Activated naive CD4-positive, alpha-beta T cell treated with anti-CD3 and anti-CD28 coated beads, Interleukin-2, amount 10 ng/mL, durations not matched to agents 7 days and 5 days (primary cell): ENCODE measurements at places on chromosomes 11 and 22.

- no peak for DNase-seq
Measured at GRCh38 chr22:46634011-46634699, 14.0 kb downstream of the GRAMD4 start.

DNA sequence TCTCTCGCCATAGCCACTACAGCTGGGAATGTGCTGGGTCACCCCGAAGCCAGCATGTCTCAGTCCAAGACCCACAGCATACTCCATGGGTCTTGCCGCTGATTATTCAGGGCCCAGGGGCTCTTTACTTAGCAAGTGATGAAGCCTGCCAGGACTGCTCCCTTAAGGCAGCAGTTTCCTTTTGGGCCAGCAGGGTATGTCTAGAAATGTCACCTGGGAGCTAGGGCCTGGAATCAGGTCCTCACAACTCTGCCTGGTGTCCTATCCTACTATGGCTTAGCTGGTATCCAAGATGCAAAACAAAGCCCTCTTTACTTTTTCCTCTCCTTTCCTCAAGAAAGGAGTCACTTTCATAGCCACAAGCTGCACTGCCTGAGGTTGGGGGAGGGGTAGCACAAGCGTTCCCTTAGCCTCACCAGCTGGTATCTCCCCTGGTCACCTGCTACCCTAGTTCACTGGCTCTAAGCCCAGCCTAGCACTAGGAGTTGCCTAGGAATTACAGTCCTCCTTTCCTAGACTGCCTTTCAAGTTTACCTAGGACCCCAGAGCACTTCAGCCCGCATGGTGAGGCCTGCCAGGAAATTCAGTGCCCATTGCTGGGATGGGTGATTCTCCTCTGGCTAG lies 22.6 kb upstream of the NCR3LG1 start:
- DNase-seq, result no peak

GRCh38 chr22:17770180-17771077 lies 3.8 kb downstream of the BID start:
- no peak for DNase-seq

GRCh38 chr11:7524462-7525235 lies 10.8 kb downstream of the PPFIBP2 start:
- no peak for DNase-seq

DNA sequence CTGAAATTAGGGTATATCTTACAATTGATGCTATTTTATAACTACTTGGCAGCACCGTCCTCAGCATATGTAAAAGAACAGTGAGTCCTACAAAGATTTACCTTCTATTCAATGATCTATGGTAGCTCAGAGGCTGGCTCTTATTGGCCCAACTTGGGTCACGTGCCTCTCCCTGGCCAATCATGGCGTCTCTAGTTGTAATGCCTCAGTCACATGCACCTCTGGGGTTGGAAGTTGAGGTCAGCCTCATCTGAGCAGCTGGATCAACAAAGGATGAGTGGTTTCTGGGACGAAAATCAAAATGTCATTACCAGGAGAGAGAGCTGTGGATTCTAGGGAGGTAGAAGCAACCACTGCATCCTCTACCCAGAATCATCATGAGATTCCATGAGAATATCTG lies 22.9 kb upstream of the ASPHD2 start:
- no peak for DNase-seq

DNA sequence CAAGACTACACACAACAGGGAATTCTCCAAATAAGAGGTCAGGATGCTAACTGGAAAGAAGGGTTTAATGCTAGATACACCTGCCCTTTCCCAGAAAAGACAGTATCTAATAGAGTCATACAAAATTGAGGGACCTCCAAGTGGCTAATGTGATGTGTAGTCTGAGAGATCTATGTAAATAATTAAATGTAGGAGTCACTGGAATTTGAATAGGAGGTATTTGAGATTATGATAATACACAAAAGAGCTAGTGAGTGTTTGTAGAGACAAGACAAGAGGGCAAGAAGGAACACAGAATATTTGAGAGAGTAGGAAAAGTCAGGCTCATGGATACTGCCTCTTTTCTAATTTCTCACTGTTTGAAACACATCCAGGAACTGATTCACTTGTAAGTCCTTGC lies 15.5 kb upstream of the INSC start:
- DNase-seq, result no peak

DNA sequence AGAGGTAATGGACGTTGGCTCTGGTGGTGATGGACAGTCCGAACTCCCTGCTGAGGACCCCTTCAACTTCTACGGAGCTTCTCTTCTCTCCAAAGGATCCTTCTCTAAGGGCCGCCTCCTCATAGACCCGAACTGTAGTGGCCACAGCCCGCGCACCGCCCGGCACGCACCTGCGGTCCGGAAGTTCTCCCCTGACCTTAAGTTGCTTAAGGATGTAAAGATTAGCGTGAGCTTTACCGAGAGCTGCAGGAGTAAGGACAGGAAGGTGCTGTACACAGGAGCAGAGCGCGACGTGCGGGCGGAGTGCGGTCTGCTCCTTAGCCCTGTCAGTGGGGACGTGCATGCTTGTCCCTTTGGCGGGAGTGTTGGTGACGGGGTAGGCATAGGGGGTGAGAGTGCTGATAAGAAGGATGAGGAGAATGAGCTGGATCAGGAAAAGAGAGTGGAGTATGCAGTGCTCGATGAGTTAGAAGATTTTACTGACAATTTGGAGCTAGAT lies 6.1 kb downstream of the DGCR8 start:
- DNase-seq, result no peak

GRCh38 chr11:12420706-12421105 lies 43.3 kb downstream of the PARVA start:
- DNase-seq, result no peak

DNA sequence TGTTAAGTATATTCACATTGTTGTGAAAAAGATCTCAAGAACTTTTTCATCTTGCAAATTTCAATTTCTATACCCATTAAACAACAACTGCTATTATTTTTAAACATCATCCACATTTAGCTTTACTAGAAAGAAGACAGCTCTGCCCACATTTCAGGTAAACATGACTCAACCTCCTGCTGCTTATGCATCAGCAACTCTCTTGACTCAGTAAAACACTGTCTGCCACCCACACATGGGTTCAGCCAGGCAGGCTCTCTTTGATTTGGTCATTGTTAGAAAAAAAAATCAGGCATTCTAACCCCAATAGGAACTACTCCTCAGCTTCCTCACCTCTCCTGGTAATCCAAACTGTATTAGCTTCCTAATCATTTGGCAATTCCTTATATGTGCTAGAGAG lies 5.1 kb upstream of the ENDOD1 start:
- no peak for DNase-seq

DNA sequence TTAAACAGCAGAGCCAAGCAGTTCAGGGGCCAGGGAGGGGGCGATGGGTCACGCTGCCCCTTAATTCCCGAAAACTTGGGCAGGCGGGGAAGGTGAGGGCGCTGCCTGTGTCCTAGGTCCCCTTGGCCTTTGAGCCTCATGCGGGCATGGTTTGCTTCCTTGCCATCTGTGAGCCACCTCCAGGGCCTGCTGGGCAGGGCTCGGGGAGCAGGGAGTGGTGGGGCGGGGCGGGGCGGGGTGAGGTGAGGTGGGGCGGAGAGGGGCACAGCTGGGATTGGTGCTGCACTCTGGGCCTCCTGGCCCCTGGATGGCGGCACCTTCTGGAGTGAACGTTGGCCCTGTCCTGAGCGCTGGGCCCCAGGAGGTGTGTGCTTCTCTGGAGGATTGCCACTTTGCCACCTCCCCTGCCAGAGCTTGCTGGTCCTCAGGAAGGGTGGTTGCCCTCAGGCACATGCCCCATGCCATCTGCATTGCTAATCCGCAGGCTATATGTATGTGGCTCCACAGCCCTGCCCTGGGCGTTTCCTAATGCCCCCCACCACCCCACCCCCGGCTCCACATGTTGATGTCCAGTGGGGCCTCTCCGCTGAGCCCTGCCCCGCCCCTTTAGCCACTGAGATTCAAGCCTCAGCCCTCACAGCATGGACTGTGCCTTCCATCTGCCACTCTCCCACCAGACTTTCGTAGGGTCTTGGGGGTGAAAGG lies 352.5 kb downstream of the TBC1D22A start:
- no peak for DNase-seq
